Breast epithelium (tissue), 4 donors: ENCODE measurements at places on chromosomes 13 and 19. TPM values are rescaled to one million over a fixed set of nuclear protein-coding genes. Genes with fewer than 3 reads are reported as not detected.
A peak's percentile ranks its signal among the peaks of the same experiment; 100 is the strongest.

DNA sequence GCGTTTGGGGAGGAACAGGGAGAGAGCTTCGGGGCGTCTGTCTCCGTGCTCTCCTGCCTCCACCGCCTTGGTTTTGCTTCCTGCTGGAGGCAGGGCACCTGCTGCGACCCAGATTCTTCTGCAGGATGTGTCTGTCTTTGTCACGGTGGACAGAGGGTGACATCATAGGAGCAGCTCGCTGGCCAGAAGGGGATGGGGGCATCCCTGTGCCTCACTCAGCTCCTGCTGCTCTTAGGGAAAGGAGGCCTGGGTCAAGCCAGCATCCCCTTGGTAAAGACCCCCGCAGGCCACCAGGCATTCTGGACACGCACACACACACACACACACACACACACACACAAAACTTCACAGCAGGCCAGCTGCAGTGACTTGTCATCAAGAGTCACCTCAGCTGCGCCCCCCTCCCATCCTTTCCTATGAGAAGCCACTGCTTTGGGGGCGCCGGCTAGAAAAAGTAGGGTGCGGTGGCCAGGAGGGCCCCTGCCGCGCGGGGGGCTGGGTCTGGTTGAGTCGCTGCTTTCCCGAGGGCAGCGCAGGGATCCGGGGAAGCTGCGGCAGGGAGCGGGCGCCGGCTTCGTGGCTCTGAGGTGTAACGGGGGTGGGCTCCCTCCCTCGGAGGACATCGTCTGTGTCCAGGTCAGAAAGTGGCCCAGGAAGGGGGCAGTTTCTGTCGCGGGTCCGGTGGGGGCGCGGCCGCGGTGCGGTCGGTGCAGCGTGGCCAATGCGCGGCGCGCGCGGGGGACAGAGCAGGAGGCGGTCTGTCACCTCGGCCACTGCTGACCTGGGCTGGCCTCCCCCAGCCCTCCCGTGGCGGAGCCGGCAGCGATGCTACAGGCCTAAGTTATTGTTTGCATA lies 15.8 kb upstream of the NPAS1 start:
- DNase-seq: no peak

GRCh38 chr13:75071395-75071794 lies 410.6 kb downstream of the TBC1D4 start:
- no peak for DNase-seq

The ZNF816 gene
- total RNA-seq: 15.1 TPM

- DNase-seq: no peak
Observed at GRCh38 chr13:46803586-46803985, 6.6 kb upstream of the ESD start.

- no peak for DNase-seq
Observed at GRCh38 chr13:111384441-111385182, 64.2 kb downstream of the TEX29 start.

GRCh38 chr13:75414036-75414827 lies 67.7 kb downstream of the TBC1D4 start:
- DNase-seq: no peak

The NLRP4 gene
- total RNA-seq: not detected

The GAPDHS gene
- total RNA-seq: not detected

DNA sequence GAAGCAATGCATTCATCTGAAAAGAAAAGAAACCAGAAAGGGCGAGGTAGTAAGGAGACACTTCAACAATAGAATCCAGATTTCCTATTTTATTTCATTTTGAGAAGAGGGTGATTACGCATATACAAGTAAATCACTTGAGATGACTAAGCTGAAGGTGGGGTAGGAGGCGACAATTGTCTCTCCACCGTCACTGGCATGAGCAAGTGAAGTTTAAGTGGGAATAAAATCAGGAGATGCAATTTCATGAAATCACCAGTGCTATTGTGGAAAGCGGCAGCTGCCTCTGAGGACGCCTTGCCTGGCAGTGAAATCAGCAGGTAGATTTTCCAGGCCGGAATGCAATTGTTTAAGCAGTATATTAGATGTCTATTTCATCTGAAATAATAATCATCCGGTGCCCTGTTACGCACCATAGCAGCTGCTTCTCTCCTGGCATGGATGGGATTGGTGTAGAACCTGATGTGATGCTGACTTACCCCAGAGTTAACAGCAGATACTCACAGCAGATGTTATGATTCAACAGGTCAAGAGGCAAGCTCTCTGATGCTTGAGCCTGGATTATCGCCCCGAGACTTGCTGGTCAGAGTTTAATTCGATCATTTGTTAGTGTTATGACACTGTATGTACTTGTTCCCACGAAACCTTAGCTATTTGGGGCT lies 64.3 kb downstream of the RASL11A start:
- DNase-seq: no peak

DNA sequence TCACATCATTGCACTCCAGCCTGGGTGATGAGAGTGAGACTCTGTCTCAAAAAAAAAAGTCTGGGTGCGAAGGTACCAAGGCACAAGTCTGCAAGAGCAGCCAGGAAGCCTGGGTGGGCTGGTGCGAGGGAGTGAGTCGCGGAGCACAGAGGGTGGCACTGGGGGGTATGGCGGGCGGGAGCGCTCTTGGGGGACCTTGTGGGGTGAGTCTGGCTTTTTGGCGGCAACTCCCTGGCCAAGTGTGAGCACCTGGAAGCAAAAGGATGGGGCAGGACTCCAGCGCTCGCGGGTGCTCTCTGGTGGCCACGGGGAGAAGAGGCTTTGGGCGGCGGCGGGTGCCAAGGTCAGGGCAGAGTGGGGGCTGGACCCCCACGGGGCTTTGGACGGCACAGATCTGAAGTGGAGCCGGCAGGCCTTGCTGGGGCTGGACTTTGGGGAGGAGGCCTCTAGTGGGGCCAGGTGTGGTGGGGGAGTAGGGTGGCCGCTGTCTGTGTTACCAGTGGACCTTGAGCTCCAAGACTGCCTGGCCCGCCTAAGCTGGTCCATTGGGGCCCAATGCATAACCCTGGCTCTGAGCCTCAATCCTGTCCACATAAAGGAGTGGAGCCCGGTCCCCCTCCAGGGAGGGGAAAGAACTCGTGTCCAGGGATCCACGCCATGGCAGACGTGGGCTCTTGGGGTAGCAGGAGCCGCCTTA lies 1.6 kb downstream of the P2RY11 start:
- no peak for DNase-seq

The PRSS57 gene
- total RNA-seq: not detected

DNA sequence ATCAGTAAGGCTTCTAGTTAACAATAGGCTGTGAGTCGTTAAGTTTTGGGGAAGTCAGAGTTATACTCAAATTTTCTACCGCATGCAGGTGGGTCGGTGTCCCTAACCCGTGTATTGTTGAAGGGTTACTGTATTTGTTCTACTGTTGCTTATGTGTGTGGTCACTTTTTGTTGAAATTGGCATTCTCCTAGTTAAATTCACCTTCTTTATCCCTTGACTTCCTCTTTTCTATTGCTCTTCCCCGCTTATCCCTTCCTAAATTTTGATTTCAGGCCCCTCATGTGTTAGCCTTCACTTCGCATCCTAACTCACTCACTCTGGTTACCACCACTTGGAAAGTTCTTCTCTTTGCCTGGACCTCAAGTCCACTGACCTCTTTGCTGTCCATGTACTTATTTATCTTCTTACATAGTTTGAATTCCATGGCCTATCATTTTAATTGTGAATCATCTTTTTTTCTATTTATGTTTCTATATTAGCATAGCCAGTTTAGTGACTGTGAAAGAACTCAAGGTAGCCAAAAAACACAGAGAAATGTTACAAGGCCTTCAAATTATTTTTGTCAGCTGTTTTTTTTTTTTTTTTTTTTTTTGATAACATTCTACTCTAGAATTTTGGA lies 52.9 kb downstream of the NDFIP2 start:
- DNase-seq: no peak

- no peak for DNase-seq
Observed at GRCh38 chr19:409516-410242, 732 bp upstream of the C2CD4C start.

- DNase-seq: no peak
Observed at GRCh38 chr19:31340042-31341025, 8.9 kb downstream of the TSHZ3 start.

The CTXN1 gene
- total RNA-seq: 9.5 TPM

- DNase-seq: peak; percentile 72
Observed at GRCh38 chr19:14118165-14119051, 846 bp upstream of the PRKACA start.

The ERFL gene
- total RNA-seq: 0.15 TPM

The SIGLECL1 gene
- not detected for total RNA-seq

DNA sequence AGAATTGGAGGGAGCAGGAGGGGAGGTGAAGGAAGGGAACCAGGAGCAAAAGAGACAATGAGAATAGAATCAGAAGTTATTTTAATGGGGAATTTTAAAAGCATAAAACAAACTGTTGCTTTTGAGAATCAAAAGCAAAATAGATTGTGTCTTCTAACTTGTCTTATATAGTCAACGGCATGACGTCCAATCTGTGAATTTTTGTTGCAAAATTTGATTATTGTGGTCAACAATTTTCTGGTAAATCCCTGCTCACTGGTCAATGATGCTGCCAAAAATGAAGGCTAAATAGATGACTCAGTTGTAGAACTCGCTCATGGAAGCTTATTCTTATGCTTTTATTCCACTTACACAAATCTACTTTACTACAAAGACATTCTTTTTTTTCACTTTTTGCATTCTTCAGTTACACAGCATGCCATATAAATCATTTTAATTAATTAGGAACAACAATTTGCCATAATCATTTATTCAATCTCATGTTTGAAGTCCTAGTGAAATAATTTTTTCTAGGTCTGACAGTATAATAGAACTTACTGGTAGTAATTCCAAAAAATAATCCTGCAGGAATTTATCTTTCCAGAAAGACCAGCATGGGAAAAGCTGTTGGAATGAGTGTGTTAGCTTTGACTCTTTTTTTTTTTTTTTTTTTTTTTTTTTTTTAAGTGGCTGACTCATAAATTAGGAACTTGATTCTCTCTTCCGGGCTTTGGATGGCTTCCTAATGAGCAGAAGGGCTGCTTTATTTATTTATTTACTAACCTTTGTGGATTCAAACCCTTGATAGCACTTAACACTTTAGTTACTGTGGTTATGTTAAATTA lies 256.9 kb downstream of the SPRY2 start:
- DNase-seq: no peak

DNA sequence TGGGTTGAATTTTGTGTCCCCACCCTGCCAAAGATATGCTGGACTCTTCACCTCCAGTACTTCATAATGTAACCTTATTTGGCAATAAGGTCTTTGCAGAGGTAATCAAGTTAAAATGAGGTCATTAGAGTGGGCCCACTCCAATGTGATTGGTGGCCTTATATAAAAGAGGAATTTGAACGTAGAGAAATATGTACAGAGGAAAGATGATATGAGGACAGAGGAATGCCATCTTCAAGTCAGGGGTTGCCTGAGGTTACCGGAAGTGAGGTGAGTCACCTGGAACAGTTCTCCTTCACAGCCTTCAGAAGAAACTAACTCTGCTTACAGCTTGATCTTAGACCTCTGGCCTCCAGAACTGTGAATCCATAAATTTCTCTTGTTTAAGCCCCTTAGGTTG lies 69.9 kb downstream of the GPC5 start:
- DNase-seq: no peak

GRCh38 chr13:48501705-48502104 lies 31.2 kb downstream of the RCBTB2 start:
- no peak for DNase-seq

GRCh38 chr13:52947921-52948373 lies 80.7 kb upstream of the OLFM4 start:
- no peak for DNase-seq

DNA sequence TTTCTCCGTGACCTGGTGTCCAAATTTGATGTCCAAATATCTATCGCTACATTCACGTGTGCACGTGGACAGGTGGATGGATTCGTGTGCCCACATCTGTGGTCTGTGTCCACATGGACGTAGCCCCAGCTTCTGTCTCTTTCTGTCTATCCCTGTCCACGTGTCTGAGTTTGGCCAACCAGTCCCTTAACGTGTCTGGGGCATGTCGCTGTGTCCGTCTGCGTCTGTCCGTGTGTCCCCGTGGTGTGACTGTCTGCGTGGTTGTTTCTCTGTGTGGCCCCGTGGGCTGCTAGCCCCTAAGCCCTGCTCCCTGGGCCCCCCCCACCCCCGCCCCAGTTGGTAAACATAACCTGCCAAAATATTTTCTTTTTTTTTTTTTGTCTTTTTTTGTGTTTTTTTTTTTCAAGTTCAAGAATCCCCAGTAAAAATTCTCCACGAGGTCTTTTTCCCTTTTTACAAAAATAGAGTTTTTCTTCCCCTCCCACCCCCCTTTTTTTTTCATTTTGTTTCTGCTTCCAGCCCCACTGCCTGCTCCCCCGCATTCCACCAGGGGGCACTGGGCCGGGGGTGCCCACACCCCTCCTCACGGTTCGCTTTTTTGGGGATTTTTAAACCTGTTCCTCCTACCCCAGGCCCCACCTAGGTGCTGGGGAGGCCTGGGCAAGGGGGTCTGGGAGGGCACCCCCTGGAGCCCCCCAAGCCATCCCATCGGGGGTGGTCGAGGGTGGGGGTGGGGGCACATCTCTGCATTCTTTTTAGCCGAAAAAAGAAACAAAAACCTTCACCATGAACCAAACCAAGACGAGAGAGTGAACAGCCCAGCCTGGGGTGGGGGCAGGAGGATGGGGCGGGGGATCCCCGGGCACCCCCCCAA lies 18.3 kb downstream of the PRKCSH start:
- DNase-seq: no peak

The SBK2 gene
- not detected for total RNA-seq

GRCh38 chr13:35992964-35993363 lies 138.2 kb downstream of the DCLK1 start:
- DNase-seq: no peak

The N4BP2L2 gene
- 341 TPM for total RNA-seq

- no peak for DNase-seq
Observed at GRCh38 chr19:17865364-17866311, 5.9 kb downstream of the RPL18A start.

DNA sequence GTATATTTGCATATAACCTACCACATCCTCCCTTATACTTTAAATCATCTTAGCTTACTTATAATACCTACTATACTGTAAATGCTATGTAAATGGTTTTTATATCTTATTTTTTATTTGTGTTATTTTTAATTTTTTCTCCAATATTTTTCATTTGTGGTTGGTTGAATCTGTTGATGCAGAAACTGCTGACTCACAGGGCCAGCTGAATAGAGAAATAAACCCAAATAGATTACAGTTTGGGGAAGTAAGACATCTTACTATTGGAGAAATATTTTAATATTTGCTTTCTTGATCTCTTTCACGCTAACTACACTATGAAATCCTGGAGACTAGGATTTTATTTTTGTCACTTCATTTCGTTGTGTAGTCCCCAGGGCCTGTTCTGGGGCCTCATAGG lies 7.1 kb downstream of the SMAD9 start:
- DNase-seq: no peak
